ENCODE measurements at places on chromosomes 4 and X.

DNA sequence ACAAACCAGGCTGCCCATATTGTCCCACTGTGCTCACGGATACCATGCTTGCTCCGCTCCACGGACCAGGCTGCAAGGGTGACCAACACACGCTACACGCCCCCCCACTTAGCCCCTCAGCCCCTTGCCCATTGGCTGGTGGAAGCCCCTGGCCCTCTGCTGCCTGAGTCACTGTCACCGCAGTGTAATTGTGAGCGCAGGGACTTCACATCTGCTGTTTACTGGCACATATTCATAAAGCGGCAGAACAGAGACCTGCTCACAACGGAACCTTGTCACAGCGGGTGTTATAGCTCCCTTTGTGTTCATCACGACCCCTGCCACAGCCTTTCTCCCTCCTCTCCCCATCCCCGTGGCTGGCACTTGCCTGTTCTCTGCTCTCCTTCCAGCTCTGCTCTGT, 83.7 kb downstream of the PSAPL1 start:
- no peak for DNase-seq

GRCh38 chr4:651884-652642, 22.0 kb downstream of the ATP5ME start:
- no peak for DNase-seq

DNA sequence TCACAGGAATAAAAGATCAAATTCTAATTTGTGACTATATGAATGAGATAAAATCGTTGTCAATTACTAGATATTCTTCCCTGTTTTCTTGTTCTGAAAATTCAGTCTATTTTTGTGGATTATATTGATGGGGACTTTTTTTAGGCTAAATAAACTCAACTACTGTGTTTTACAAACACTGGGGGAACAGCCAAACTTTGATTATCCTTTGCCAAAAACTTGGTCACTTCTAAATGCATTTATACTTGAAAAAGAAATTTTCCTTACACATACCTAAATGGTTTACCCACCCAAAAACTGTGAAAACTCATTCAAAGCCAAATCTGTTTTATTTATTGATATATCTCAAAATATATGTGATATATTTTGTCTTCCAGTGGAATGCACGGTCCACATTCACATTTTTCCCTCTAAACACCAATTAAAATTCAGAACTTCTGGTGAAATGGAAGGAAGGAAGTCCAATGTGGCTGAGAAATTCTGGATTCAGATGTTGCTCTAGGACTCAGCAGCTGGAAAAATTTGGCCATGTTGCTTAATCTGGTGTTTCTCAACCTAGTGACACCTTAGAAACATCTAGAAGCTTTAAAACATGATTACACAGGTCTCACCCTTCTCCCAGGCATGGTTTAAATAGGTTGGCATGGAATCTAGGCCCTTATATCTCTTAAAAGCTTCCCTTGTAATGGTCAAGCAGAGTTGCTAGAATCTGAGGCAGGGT, 28.6 kb upstream of the ARHGAP24 start:
- no peak for DNase-seq

DNA sequence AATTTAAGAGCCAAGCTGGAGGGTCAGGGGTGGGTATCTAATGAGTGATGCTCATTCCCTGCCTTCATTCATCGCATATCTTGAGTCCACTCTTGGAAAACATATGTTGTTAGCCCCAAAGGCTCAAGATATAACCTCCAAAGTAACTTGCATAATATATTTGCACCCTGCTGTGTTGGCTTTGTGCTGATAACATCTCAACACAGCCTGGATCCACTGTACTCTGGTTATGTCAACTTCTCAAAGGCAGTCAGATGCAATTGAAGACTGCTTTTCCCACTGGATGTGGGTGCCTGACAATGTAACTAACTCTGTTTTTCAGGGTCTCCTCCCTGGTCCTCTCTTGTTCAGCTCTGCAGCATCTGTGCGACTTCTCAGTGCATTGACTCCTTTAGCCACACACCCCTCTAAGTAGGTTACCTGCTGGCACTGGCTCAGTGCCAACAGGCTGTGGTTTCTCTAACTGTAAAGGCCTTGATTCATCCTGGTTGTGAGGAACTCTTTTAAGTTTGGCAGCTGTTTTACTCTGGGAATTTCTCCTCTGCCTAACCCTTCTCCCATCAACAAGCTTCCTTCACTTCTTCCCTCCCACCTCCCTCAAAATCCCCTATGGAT, 28.1 kb downstream of the SLC16A2 start:
- no peak for DNase-seq

GRCh38 chr4:7360806-7361205, 73.9 kb downstream of the PSAPL1 start:
- no peak for DNase-seq
